A172 (cell line): ENCODE measurements at places on chromosomes 4 and X.

GRCh38 chr4:123921339-123921738 is 524.7 kb downstream of the SPRY1 start:
- no peak for DNase-seq

- no peak for DNase-seq
These were observed 1.2 kb downstream of the TADA2B start for GRCh38 chr4:7044137-7044930.

DNA sequence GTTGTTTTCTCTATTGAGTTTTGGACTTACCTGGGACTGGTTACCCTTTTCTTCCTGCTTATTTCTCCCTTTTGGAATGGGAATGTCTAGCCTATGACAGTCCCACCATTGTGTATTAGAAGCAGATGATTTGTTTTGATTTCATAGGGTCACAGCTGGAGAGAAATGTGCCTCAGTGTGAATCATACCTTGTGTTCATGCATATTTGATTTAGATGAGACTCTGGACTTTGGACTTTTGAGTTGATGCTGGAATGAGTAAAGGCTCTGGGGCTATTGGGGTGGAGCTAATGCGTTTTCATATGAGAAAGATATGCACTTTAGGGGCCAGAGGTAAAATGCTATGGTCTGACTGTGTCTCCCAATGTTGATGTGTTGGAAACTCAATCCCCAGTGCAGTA is 30.5 kb upstream of the TEX13C start:
- no peak for DNase-seq

GRCh38 chr4:175297965-175298565 is 379.9 kb downstream of the ADAM29 start:
- DNase-seq, result no peak

DNA sequence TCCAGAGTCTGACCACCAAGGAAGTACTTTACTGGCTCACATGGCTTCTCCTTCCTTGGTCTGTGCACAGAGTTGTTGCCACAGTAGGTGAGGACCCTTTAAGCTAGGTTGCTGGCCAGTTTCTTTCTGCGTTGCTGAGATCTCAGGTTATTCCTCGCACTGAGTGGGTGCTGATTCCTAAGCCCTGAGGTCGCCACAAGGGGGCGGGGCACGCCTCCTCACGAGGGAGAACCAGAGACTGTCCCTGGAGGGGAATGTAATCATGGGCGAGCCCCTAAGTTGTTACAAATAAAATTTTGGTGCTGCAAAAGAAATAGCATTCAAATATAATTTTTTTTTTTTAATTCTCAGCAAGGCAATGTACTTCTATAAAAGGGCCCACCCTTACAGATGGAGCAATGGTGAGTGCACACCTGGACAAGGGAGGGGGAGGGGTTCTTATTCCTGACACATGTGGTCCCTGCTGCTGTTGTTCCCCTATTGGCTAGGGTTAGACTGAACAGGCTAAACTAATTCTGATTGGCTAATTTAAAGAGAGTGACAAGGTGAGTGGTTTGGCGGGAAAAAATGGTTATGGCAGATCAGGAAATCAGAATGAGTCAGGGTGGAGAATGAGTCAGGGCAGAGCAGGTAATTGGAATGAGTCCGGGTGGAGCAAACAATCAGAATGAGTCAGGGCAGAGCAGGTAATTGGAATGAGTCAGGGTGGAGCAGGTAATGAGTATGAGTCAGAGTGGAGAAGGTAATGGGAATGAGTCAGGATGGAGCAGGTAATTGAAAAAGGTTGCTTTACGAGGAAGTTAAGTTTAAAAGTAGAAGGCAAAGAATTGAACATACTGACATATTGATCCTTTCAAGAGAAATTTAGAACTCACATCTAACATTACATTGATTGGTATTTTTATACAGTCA is 107.5 kb downstream of the VSIG4 start:
- DNase-seq, result peak; percentile 14

- DNase-seq, result no peak
These were observed 34.6 kb downstream of the MED14 start for GRCh38 chrX:40700640-40701342.

- DNase-seq, result no peak
These were observed 4.2 kb downstream of the BCOR start for GRCh38 chrX:40093586-40093985.

DNA sequence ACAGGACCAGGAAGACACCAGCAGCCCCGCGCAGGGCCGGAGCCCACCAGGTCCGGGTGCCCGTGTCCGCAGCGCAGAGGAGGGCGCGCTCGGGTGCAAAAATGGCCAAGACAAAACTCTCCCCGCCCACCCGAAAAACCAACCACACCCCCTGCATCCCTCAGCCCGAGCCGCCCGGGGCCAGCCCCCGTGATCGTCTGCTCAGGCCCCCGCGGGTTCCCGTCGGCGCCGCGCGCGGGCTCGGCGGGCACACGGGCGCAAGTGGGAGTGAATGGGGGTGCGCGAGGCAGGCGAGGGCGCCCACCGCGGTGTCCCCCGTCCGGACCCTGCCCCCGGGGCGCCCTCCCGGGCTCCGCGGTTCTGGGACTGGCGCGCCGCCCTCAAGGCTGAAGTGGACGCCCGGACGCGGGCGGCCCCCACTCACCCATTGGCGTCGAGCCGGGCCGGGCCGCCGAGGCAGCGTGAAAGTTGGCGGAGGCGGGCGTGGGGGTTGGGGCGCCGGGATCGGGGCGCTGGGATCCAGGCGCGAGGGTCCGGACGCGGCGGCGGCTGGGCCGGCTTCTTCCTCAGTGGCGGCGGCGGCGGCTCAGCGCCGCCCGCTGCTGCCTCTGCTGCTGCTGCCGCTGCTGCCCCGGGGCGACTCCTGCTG is 393 bp downstream of the SH3KBP1 start:
- no peak for DNase-seq

DNA sequence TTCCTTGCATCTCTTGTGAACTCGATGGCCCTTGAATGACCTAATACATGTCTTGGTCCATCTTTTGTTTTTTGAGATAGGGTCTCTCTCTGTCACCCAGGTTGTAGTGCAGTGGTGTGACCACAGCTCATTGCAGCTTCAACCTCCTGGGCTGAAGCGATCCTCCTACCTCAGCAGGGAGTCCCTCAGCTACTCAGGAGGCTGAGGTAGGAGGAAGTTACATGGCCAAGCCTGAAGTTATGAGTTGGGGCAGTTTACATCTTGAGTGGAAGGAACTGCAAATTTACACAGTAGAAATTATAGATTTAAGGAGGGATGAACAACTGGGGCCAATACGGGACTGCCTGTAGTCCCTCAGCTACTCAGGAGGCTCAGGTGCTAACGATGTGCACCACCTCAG is 97.2 kb upstream of the METTL14 start:
- no peak for DNase-seq

GRCh38 chrX:150371877-150372276 is 8.8 kb downstream of the MAMLD1 start:
- no peak for DNase-seq

GRCh38 chrX:70421618-70422017 is 1.5 kb upstream of the GDPD2 start:
- DNase-seq, result no peak

- peak; percentile 29 for DNase-seq
These were observed 15.1 kb downstream of the S100G start for GRCh38 chrX:16665089-16665488.

GRCh38 chr4:27149541-27150212 is 289.0 kb downstream of the STIM2 start:
- DNase-seq, result no peak

- no peak for DNase-seq
These were observed 12.0 kb downstream of the KDM6A start for GRCh38 chrX:44884944-44885343.

DNA sequence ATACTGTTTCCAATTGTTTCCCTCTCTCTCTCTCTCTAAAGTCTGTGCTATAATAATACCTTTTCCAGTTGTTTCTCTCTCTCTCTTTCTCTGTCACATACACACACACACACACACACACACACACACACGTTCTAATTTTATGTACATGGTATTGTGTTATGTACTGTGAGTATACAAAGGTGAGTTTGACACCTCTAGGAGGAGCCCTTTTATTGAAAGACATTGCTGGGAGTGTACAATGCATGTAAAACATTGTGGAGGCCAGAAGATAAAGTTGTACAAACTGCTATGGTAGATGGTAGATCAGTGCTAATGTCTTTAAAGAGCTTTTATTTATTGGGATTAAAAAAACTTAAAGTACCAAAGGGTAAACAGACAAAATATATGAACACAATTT is 53.6 kb downstream of the BLTP1 start:
- no peak for DNase-seq

DNA sequence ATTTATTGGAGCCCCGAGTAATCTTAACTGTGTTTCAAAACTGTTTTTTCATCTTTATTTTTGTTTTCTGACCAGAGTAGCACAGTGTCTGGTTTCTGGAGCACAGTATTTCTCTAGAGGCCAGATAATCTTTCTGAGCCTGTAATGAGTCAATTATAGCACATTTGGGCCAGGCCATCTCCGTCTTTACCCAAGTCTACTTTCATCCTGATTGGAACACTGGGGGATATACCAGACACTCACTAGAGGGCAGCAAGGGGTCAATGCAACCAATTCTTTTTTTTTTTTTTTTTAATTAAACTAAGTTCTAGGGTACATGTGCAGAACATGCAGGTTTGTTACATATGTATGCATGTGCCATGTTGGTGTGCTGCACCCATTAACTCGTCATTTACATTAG is 282.0 kb downstream of the ARHGAP24 start:
- peak; percentile 35 for DNase-seq
